ENCODE measurements at places on chromosomes 1 and 21. TPM values are rescaled to one million over a fixed set of nuclear protein-coding genes. Genes with fewer than 3 reads are reported as not detected.

OR2L2 gene
- total RNA-seq: 0.09 TPM

SIKE1 gene
- 34.5 TPM for total RNA-seq

BTBD8 gene
- 7.1 TPM for total RNA-seq

COL16A1 gene
- 19.3 TPM for total RNA-seq

GRCh38 chr1:160410406-160411005, 10.1 kb downstream of the VANGL2 start:
- DNase-seq: no peak

DNA sequence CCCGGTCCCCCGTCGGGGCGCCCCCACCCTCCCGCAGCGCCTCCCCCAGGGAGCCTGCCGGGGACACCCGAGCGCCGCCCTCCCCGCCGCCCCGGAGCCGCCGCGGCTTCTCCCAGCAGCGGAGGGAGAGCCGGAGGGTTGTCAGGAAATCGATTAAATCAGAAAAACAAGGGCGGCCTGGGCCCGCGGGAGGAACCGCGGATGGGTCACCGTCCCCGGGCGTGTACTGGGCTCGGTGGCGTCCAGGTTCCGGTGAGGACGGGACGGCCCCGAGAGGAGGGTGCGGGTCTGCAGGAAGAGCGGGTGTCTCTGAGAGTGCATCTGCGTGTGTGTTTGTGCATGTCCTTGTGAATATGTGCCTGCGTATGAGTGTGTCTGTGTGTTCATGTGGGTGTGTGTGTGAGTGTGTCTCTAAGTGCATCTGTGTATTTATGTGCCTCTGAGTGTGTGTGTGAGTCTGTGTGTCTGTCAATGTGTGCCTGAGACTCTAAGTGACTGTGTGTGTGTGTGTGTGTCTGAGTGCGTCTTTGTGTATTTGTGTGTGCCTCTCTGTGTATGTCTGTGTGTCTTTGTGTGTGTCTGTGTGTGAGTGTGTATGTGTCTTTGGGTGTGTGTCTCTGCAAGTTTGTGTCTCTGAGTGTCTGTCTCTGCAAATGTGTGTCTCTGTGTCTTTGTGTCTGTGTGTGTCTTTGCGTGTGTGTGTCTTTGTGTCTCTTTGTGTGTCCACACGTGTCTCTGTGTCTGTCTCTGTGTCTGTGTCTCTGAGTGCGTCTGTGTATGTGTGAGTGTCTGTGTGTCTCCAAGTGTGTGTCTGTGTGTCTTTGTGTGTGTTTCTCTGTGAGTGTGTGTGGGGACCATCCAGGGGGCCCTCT, 1.1 kb downstream of the SPSB1 start:
- DNase-seq: peak; percentile 55

GRCh38 chr1:22105611-22106207, 37.2 kb downstream of the WNT4 start:
- DNase-seq: peak; percentile 39

DNA sequence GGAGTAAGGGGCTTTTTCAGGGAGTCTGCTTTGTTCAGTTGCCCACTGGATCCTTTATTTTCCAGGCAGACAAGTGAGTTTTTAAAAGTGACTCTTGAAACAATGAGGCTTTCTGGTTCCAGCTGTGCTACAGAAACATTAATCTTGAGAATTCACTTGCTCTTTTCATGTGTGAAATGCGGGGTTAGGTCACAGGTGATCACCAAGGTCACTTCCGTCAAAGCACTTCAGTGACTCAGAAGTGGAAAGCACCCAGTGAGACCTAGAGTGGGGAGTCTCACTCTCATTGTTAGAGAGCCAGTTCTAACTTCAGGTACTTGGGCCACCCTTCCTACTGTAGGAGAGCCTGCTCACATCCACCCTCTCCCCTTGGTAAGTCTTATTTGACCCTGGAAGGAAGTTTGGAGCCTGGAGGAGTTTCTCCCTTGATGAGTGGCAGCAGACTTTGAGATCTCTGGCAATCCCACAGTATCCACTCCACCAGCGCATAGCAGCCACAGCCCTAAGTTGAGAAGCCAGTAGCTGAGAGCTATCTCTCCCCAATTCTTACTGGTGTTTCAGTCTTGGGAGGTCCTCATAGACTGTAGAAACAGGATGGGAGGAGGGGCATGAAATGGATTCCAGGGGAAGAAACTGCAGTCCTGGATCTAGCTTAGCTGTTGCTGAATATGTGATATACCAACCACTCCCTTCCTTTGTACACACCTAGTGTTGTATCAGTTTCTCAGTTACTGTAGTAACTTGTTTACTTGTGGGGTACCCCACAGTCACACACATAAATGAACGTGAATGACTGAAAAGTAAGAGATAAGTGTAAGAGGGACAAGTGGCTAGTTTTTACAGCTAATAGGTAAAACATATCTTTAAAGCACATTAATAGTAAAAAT, 3.1 kb downstream of the TACSTD2 start:
- no peak for DNase-seq

- DNase-seq: no peak
Measured at GRCh38 chr1:18446751-18447150, 34.0 kb upstream of the KLHDC7A start.

GRCh38 chr1:241215683-241216082, 141.3 kb downstream of the RGS7 start:
- no peak for DNase-seq

DNA sequence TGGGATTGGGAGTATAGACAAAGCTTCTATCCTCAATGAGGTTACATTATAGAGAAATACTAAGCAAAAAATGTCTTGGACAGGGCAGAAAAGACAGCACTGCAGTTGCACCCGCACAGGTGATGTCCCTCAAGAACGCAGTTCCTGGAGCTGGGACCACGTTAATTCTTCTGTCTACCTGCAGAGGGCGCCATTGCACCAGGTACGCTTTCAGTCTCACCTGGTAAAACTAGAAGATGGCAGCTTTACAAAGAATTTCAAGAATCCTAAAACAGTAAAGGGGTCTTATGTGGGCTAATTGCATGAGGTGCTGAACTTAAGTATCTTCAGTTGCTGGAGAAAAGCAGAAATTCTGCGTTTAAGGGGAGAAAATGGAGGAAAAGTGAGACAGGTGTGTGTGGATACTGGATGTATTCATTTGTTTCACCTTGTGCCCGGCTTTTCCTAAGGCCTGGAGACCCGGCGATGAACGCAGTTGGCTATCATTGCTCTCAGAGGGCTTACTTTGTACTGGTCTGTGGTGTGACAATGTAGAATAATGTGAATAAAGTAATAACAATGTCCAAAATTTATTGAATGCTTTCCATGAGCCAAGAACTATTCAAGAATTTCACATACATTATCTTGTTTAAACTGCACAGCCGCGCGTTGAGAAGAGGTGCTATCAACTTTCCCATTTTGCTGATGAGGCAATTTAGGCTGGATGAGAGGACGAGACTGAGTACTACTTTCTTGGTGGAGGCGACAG, 276.3 kb upstream of the GREM2 start:
- no peak for DNase-seq

GRCh38 chr1:232421143-232421796, 208.7 kb downstream of the SIPA1L2 start:
- DNase-seq: no peak

DNA sequence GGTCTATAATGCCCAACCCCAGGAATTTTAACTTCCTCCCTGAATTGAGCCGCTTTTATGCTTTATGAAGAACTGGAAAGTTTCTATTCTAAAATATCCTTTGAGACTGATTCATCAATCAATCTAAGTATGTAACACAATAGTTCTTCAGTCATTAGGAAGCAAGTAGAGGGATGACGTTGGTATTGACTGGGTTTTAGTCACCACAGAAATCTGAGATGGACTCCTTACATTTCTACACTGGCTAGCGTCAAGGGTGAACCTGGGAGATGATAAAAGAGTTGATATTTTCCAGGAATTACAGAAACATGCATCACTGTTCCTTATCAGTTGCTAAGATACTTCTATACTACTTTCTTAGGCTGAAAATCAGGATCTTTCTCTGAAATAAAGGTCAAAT, 308.0 kb downstream of the HMCN1 start:
- no peak for DNase-seq

Measured in mucosa of descending colon (tissue), 3 donors.